ENCODE measurements at places on chromosomes 3 and 15.

DNA sequence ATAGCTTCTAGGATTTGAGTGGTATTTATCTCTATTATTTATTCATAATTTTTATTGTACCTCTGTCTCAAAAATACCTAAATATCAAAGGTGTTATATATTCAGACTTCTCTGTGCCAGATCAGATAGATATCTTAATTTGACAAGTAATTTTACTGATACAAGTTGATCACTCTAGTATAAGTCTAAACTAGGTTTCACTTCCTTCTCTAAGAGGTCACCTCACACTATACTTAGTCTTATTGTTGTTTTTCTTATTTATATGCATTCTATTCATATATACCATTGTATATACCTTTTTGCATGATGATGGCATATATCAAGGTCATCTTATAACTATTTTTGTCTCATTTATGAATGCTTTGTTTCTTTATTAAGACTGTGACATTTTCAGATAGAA lies 26.4 kb upstream of the HGD start:
- no peak for DNase-seq

GRCh38 chr3:61152071-61152470 lies 99.2 kb downstream of the FHIT start:
- DNase-seq: no peak

DNA sequence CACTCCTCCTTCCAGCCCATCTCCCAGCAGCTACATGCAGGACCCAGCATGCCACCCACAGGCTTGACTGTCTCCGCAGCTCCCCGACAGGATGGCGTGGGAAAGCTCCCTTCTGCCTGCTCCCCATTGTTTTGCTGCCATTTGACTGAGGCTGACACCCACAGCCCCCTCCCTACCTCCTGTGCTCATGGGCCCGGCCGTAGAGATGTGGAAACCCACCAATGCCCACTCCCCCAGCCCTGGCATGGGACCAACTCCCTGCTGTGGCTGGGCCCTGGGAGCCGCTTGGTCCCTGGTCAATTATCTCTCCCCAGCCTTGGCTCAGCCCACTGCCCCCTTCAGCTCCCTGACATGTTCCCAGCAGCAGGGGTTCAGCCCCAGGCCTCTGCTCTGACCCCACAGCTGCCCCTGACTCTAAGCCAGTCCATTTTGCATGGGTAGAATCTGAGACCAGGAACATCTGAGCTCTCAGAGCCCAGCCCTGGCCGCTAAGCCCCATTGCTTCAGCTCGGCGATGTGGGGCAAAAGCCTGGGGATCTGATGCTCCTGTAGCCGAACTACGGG lies 8.2 kb downstream of the C3orf22 start:
- DNase-seq: peak; percentile 66

DNA sequence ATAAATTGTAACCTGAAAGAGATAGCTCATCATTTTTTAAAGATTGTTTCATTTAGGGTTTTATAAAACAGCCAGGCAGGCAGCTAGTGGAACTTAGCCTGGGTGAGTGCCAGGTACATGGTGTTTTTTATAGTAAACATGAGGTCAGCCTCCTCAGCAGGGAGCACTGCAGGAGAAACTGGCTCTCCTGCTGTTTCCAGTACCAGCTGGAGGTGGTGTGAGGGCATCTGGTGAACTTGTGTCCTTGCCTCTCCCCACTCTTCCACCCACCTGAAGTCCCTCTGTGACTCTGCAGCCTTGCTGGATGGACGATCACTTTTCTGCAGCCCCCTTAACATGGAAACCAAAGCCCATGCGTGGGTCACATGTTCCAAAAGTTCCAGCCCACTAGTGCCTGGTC lies 128.4 kb downstream of the FAM174B start:
- DNase-seq: no peak

DNA sequence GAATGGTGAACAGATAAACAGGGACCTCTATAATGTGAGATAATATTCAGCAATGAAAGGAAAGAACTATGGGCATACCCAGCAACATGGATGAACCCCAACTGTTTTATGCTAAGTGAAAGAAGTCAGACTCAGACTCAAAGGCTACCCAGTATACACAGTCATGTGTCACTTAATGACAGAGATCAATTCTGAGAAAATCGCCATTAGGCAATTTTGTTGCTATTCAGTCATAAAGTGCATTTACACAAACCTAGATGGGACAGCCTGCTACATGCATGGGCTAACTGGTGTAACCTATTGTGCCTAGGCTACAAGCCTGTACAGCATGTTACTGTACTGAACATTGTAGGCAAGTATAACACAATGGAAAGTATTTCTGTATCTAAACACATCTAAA lies 76.5 kb downstream of the B3GNT5 start:
- DNase-seq: no peak

DNA sequence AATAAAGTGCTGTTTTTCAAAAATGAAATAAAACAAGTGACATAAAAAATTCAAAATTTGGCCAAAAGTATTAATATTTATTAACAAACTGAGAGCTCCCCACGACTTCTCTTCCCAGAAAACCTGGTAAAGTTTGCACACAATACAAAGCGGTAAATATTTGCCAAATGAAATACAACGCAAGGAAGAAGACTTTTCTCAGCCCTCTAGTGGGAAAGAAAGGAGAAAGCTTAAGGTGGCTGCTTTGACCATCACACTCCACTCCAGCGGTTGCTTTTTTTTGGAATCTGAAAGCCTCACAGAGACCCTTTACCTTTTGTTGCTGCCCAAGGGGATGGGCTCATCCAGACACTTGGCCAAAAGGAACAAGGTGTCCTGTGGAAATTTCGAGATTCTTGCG lies 1.1 kb upstream of the GK5 start:
- DNase-seq: no peak

- no peak for DNase-seq
These were observed 277.1 kb downstream of the LPP start for GRCh38 chr3:188431040-188431439.

Data from cardiac septum (tissue), 1 donor.